ENCODE measurements at places on chromosomes 5 and 9. TPM values are rescaled to one million over a fixed set of nuclear protein-coding genes. Genes with fewer than 3 reads are reported as not detected.

- no peaks in the 10 kb centered on the region for H3K36me3 ChIP-seq
- H3K4me1 ChIP-seq = no peaks in the 10 kb centered on the region
- H3K27me3 ChIP-seq = peaks cover 19% of the 10 kb centered on the region
- DNase-seq = no peak
Measured at GRCh38 chr5:137605411-137605810, 106.3 kb upstream of the SPOCK1 start.

DNA sequence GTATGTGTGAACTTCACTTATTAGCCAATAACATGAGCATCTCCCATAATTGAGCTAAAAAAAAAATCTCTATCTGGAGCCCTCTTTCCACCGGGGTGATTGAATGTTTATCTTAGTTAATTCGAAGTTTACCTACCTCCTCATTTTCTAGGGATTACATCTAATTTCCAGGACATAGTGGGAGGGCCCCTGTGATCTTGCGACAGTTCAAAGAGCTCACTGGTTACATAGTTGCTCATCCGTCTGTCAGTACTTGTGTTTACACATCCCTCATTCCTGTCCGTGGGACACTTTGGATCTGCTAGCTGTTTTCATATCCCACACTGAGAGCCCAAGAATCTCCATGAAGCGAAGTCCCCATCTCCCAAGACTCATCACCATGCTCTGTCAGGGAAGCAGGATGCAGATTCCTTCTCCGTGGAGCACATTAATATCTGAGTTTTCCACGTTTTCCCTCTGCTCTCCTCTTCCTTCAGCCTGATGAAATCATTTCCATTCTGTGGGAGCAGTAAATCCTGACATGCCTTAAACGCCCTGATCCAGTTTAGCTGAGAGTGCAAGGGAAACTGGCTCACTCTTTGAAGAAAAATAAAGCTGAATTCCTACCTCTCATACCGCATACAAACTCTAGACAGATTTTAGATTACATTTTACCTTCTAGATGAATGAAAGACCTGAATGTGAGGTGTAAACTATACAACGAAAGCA is 10.2 kb upstream of the SFXN1 start:
- no peak overlapping the region for H3K27ac ChIP-seq
- no peaks in the 10 kb centered on the region for H3K4me1 ChIP-seq

GRCh38 chr9:79609468-79610018 is 37.8 kb downstream of the TLE4 start:
- no peaks in the 10 kb centered on the region for H3K27me3 ChIP-seq
- H3K27ac ChIP-seq = no peak overlapping the region
- no peaks in the 10 kb centered on the region for H3K36me3 ChIP-seq
- peaks cover 14% of the 10 kb centered on the region for H3K4me1 ChIP-seq

- H3K27ac ChIP-seq = no peak overlapping the region
- peak; percentile 22 for DNase-seq
- H3K4me3 ChIP-seq = no peak overlapping the region
- no peaks in the 10 kb centered on the region for H3K4me1 ChIP-seq
Measured at GRCh38 chr9:87834357-87834756, 48.3 kb upstream of the SPATA31E1 start.

DNA sequence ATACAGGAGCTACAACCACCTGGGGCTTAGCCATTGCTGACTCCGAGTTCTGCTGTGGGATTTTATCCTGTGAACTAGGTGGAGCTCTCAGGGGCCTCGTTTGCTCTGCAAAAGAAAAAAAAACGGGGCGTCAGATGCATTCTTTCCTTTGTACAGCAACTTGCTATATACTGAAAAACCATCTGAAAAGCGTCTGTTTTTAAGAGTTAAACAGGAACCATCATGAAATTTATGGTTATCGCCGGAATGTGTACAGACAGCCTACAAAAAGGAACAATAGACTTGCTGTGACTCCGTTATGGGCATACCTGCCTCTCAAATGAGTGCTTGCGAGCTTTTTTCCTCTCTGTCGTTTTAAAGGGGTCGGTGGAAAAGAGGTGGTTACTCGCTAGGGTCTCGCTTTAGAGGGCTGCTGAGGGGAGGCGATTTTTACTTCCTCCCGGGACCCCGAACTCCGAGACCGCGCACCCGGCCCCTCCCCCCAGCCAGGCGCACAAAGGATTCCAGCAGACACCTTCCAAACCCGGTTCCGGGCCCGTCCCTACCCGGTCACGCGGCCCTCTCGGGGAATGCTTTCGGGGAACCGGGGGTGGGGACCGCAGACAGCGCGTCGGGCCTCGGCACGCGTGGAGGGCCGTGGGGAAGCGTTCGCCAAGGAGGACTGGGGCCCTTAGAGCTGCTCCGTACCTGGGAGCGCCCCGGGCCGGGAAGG is 826 bp downstream of the PAIP1 start:
- no peaks in the 10 kb centered on the region for H3K27me3 ChIP-seq
- H3K27ac ChIP-seq = peak overlapping the region; percentile 100
- no peaks in the 10 kb centered on the region for H3K36me3 ChIP-seq
- H3K4me3 ChIP-seq = peak overlapping the region; percentile 85

- H3K27me3 ChIP-seq = no peaks in the 10 kb centered on the region
- peaks cover 11% of the 10 kb centered on the region for H3K4me1 ChIP-seq
- H3K4me3 ChIP-seq = no peak overlapping the region
- H3K36me3 ChIP-seq = no peaks in the 10 kb centered on the region
- H3K27ac ChIP-seq = no peak overlapping the region
Measured at GRCh38 chr9:127027694-127028093, 94.7 kb downstream of the ANGPTL2 start.

DNA sequence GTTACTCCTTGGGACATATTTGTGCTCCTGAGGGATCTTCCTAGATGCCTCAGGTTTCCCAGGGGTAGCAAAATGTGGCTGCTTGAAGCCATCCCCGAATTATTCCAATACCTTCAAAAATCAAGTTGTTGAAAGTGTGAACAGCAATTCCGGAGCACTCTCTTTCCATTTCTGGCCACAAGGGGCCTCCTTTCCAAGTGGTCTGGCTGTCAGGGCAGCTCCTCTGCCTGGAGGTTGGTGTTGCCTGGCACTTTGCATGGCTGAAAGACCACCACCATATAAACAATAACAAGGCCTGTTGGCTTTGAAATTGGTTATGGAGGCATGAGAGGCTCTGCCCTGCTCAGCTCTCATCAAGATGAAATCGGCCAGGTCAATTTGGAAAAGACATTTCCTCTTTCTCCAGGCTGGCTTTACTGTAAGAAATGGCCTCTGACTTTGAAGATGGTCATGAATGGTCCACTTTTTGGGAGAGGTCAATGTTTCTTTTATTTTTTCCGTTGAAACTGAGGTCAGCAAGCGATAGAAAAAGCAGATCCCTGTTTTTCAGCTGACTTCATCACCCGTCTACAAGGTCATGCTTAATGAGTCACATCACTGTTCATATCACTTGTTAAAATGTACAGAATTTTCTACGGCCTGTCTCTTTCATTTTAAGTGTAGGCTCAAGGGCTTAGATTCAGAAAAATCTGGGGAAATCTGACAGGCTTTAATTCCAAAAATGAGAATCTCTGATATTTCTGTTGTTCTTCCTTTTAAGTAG is 481.1 kb upstream of the ZNF608 start:
- H3K4me3 ChIP-seq = no peak overlapping the region
- no peaks in the 10 kb centered on the region for H3K36me3 ChIP-seq
- peak; percentile 11 for DNase-seq

The ANKRD34B gene
- polyA plus RNA-seq = not detected

The PRRX2 gene
- polyA plus RNA-seq = 23.0 TPM

The FBXL7 gene
- polyA plus RNA-seq = 10.6 TPM

The GABRB2 gene
- polyA plus RNA-seq = not detected

The ENG gene
- polyA plus RNA-seq = 19.4 TPM

The RORB gene
- not detected for polyA plus RNA-seq
